ENCODE measurements at places on chromosomes 11 and 22.

DNA sequence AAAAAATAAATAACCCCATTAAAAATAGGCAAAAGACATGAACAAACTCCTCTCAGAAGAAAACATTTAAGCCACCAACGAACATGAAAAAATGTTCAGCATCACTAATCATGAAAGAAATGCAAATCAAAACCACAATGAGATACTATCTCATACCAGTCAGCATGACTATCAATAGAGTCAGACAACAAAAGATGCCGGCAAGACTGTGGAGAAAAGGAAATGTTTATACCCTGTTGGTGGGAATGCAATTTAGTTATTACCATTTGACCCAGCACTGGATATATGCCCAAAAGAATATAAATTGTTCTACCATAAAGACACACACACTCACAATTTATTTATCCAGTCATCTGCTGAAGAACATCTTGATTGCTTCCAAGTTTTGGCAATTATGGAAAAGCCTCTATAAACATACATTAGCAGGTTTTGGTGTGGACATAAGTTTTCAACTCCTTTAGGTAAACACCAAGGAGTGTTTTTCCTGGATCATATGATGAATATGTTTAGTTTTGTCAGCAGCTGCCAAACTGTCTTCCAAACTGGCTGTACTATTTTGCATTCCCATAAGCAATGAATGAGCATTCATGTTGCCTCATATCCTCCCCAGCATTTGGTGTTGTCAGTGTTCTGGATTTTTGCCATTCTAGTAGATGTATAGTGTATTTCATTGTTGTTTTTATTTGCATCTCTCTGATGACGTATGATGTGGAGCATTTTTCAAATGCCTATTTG, 28.0 kb downstream of the OR8D1 start:
- no peak for DNase-seq

DNA sequence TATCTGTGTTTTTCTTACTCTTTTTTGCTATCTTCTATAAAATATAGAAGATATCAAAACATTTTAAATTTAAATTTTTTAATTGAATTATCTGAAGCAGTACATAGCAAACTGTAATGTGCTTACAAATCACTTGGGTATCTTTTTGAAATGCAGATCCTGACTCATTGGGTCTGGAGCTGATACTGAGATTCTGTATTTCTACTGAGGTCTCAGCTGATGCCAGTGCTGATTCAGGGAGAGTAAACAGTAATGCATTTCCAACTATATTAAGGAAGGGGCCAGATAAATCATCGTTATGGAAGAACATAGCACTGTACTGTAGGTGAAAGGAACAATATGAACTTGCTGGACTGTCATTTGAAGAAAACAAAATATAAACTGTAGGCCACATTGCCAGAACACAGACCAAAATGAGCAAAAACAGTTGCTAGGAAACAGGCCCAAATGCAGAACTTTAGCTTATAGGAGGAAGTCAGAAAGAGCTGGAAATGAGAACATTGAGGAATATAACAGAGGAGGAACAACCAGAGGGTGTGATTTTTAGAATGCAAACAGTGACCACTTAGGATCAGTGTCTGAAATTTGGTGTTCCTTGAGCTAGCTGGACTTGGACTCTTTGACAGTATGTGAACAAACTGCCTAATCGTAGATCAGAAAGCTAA, 3.3 kb downstream of the ARL14EP start:
- DNase-seq, result no peak

DNA sequence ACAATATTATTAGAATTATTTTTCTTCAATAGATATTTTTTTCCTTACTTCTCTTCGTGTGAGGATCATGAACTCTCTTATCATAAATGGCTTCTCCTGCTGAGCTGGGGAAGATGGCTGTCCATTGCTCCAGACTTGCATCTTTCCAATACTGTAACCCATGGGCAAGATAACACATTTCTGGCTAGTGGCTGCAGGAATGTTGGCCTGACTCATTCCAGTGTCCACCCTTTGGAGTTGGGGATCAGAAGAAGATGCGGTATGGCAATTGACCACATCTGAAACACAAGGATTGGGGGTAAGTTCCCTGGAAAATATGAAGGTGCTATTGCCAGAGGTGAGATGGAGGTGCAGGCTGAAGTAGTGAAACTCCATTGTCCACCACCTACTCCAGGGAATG, 92.8 kb downstream of the FAR1 start:
- no peak for DNase-seq

- DNase-seq, result no peak
Observed at GRCh38 chr22:50307890-50308596, 597 bp upstream of the PLXNB2 start.

DNA sequence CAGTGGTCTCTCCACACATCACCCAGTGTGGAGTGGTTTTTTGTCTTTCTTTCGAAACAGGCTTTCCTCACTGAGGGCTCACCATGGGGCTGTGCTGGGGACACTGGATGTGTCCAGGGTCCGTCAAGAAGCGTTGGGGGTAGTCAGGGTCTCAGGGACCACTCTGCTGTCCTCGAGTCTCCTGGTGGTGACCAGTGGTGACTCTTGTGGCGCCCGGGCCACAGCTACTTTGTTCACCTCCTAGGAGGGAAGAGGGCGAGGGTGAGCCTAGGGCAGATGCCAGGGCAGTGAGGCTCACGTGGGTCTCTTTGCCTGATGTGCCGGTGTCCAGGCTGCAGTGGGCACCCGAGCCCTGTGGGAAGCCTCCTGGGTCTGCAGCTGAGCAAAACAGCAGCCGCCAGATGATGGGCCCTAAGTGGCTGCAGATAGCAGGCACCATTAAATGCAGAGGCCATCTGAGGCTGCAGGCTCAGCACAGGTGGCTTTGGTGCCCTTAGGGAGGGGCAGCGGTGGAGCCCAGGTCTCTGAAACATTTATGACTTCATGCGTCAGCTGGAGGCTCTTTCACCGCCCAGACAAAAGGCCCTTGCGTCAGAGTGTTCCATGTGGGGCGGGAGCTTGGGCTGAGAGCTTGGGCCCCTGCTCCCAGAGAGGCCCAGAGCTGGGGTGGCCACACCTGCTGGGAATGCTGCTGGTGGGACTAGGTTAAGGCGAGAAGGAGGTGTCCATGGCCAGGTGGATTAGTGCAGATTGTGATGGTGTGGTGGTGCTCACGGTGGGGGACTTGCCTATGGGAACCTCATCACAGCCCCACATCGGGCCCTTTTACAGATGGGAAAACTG, 29.5 kb downstream of the KCNQ1 start:
- no peak for DNase-seq

DNA sequence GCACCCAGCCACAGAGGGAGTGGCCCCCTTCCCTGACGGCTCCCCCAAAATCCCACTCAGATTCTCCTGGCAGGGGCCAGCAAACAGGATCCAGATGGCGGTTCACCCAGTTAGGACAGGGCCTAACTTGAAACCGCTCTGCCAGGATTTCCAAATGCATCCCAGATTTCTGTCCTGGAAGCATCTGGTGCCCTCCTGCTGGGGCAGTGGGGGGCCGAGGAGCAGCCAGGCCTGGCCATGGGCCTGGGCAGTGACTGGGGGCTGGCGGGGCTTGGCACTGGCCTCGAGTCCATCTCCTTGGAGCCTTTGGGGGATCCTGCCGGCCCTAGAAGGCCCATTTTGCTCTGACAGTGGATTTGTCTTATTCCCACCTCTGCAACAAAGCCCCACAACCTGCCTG, 17.9 kb upstream of the EMID1 start:
- no peak for DNase-seq

DNA sequence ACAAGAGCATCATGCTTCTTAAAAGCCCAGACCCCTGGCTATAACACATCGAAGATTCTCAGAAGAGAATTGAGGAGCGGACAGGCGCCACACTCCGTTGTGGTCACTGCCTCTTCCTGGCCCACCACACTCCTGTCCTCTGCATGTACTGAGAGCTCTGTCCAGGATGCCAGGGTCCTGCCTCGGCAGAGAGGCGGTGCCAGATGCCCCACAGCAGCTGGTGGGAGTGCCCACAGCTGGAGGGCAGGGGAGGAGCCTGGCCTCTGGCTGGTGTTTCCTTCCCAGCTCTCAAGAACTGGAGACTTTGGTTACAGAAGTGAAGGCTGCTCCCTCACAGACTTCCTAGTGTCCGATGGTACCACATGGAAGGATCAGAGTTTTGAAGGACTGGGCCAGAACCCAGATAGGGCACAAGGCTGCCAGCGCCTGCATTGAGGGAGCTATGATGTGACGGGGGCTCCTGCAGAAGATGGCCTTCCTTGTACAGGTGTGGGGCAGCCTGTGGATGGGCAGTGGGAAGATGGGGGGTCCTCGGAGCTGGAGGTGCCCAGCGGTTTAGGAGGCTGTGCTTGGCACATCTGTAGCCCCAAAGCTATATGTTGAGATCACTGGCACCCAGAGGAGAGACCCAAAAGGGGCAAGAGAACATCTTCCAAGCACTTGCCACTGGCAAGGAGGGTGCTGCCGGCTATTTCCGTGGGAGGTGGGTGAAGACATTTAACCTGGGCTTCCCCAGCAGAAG, 19.4 kb downstream of the RSPH14 start:
- DNase-seq, result no peak

- no peak for DNase-seq
Observed at GRCh38 chr11:67099831-67100324, 19.2 kb upstream of the KDM2A start.

DNA sequence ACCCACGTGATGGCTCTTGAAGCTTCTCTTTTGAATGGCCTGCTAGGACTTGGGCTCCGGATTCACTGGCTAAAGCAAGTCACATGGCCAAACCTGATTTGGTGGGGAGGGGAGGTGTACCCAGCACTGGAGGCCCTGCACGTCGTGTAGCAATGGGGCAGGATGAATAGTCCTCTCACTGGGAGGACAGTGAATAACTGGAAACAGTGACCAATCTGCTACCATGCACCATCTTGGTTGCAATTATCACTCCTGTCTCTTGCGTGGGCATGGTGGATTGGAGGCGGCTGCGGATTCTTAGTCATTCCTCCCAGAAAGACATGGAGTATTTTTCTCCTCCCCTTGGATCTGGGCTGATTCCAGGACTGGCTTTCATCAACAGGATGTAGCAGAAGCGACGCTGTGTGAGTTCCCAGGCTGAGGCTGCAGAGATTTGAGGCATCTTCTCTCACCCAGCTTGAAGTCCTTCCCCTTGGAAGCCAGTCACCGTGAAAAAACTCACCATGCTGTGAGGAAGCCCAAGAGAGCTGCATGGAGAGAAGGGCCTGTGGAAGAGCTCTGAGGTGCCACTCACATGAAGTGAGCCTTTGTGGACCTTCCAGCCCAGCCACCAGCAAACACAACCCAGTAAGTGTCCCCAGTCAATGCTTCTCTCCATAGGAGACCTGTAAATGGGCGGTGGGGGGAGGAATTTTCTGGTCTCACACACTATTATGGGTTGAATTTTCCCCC, 70.4 kb downstream of the IGLL1 start:
- DNase-seq, result no peak

DNA sequence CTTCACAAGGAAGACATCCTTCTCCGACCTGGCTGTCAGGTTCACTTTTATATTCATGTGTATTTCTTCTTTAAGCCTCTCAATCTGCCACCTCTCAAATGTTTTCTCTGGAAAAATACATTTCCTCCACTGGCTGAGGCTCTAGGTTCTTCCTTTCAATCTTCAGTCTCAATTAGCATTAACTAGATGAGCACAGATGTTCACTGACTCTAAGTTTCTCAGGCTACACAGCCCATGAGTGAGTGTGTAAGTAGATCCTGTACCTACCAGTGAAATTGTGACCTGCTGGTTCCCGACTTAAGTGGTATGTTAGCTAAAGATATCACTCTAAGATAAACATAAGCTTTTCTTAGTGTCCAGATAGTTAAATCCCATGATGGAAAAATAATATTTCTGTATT, 206.9 kb downstream of the ADAMTS15 start:
- DNase-seq, result no peak

DNA sequence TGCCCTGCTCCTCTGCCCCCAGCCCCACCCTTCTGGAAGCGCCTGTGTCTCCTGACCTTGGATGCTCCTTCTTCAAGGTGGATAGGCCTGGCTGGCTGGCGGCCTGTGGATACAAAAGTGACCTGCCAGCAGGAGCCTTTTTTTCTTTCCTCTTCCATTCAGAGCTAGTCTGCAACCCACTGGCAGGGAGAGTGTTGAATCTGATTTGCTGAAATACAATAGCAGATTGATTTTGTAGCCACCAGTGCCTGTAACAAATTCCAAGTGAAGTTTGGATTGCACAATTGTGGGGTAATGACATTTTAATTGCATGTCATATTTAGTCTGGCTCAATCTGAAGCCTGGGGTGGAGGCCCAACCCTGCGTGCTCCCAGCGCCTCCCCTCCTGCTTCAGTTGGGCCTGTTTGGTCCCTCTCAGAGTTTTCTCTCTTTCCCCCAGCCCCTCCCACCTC, 97.2 kb downstream of the GRIK4 start:
- DNase-seq, result no peak

DNA sequence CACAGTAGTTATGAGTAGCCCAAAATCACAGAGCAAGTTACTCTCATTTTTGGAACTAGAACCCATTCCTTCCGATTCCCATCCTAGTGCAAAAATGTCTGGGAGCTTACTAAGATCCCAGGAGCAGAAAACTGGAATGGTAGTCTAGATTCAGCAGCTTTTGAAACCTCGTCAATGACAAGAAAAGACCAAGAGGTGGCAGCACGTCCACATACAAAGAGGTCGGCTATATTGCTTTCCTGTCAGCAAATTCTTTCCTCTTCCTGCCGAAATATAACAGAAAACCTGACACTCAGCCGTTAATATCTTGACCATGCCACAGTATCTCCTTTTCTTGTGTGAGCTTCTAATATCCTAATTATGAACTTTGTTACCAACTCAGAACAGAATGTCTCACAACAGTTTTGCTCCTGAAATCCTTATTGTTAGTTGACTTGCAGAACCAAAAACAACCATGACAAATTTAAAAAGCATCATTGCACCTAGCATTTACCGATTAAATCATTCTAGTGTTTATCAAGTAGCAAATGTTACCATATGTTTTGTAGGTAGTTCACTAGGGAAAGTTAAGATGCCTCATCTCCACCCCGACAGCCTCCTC, 92.8 kb upstream of the OR9G4 start:
- no peak for DNase-seq

DNA sequence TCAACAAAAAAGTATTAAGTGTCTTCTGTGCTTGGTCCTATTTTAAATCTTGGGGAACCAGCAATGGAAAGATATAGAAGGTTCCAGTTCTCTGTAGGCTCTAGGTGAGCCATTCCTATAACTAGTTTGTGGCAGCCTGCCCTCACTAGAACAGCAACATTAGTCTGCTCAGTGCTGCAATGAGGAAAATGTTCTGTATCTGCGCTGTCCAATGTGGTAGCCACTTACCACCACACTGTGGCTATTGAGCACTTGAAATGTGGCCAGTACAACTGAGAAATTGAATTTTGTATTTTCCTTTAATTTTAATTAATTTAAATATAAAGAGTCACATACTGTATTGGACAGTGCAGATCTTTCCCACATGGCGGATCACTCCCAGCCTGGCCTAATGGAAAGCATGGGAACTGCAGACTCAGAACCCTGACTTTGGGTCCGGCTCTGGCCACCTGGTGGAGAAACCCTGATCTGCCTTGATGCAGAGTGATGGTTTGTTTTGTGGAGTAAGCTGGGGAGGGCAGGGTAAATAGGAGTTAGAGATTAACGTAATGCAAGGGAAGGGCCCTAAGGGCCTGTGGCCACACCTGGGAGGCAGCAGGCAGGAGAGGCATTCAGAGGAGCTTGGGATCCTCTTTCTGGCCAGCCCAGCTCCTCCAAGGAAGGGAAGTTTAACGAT, 101.0 kb downstream of the ME3 start:
- DNase-seq, result no peak
